NCI-H146 (cell line): ENCODE measurements at places on chromosomes 7 and 10.

DNA sequence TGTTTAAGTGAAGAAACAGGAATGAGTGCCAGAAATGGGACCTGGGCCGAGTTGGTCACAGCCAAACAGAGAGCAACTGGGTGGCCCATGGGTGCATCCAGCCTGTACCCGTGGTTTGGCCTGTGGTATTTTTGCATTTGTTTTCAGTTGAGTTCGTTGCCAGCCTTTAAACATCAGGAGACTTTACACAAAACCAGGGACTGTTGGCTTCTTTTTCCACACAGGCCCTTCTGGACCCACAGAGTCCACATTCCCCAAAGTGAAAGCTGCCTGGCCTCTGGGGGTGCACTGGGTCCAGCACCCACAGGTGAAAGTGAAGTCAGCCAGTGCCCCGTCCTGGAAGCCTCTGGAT, 54.1 kb upstream of the TNS3 start:
- no peak for DNase-seq

DNA sequence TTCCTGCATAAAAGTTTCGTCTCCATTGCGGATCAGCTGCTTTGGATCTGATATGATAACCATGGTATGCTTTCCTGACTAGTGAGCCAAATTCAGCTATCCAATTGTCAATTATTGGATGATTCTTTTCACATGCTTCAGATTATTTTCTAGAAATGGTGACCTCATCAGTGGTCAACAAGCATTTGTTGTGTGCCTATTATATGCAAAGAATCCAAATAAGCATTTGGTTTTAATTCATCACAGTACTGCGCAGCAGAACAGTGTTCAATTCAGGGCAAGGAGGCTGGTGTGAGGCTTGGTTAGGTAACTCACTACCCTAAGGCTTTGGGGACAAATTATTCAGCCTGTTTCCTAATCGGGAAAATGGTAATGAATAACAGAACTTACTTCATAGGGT, 200.5 kb downstream of the SKAP2 start:
- DNase-seq: no peak

DNA sequence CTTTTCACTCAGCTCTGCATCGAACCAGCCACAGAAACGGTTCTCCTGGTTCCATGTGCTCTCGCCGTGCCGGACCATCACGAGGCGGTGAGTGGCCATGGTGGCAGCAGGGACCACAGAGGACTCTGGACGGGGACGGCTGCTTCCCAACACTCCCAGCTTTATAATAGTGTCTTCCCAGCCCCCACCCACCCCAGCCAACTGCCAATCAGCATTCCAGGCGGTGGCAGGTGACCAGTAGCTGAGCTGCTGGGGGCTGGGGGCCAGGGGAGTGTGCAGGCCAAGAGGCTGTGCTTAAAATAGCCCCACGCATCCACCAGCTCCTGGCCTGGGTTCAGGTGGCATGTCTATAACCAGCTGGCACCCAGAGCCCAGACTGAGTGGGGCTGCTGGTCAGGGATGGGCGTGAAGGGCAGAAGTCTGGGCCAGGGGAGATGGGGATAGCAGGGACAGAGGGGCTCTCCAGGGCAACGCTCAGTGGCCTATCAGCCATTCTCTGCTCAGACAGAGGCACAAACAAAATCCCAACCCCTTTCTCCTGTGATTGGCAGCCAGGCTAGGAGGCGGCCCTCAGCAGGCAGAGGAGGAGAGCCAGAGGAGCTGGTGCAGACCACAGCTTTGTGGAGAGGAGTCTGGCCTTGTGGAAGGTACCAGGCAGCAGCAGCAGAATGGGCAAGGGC, at the start of gene PGAM2:
PGAM2 (minus strand) TSS at position 137 of the 680 bp plus-strand sequence; CDS start at position 99, 38 bp downstream.
- peak; percentile 87 for DNase-seq

DNA sequence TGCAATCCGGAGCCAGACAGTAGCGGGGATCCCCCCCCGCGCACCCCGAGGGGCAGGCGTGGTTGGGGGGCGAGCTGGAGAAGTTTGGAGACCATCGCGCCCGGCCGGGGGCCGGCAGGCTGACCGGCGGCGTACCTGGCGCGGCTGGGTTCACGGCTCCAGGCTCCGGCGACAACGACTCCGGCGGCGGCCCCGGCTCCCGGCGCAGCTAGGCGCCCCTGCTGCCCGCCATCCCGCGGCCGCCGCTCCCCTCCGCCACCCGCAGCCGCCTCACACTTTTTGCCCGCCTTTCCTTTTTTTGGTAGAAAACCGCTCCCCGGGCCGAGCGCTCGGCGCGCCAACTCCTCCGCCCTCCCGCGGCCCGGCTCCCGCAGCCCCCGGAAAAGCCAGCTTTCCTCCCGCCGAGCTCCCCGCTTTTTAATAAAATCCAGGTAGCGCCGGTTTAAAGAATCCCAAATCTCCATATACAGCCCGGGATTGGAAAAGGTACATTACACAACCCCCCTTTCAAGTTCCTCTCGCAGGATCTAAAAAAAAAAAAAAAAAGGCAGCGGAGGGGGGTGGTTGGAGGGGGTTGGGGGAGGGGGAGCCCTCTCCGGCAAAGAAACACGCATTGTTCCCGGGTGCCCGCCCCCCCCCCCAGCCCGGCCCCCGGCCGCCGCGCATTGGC, at the start of gene TNRC18:
TNRC18 (minus strand) TSS at position 529 of the 670 bp plus-strand sequence. CDS start 2,588 bp downstream, outside the sequence.
- DNase-seq: no peak

- no peak for DNase-seq
Observed at GRCh38 chr10:70557876-70558275, 44.7 kb downstream of the PRF1 start.

GRCh38 chr10:88190540-88191235, 327.3 kb downstream of the PTEN start:
- DNase-seq: no peak

GRCh38 chr7:66771795-66772194, 31.3 kb downstream of the RABGEF1 start:
- DNase-seq: no peak

DNA sequence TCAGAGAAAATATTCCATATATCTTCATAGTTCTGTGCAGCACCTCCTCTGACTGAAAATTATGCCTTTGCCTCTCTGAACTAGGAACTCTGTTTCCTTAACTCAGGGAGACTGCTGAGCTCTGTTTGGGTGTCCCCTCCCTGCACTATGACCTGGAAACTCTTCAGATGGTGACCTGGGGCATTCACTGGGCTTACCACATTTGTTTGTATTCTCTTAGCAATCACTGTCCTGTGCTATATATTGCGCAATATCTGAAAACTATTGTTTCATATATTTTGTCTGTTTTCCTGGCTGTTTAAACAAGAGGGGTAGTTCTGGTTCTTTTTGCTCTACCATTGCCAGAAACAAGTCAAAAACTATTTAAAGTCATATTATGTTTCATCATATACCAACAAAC, 181.8 kb upstream of the KIAA1217 start:
- no peak for DNase-seq

DNA sequence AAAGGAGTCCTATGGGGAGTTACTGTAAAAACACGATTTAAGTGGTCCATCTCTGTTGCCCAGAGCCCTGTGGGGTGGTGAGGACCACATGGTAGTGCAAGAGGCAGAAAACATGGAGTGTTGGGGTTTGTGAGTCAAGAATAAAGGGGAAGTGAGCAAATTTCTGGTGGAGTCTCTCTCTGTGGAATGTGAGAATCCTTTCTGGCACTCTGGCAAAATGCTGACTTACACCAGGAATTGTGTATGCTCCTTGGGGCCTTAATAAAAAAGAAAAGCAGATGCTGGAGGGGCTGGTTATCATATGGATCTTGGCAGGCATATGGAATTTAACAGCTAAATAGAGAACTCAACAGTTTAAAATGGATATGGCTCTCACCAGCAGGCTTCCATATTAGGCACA, 486.0 kb downstream of the TNS3 start:
- DNase-seq: no peak

DNA sequence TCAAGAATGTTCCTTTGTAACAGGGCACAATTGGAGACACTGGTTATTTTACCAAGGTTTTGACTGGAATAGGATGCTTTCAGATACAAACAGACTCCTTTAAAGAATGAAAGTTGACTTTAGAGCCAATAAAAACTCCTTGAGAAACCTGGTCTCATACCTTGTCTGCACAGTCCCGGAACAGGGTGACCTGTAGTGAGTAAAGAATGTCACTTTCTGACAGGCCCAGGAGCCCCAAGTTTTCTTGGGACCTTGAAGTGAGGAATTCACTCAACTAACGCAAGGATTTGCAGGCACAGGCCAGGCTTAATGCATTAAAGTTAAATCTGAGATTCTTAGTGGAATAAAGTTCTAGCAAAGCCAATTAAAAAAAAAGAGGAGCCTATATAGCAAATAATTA, 11.5 kb upstream of the GARS1 start:
- DNase-seq: no peak

- DNase-seq: no peak
Observed at GRCh38 chr7:100968031-100968430, 1.3 kb upstream of the MUC12 start.

GRCh38 chr10:83078160-83078559, 1061.1 kb upstream of the GHITM start:
- no peak for DNase-seq

GRCh38 chr7:100799037-100799896, 28.1 kb downstream of the EPHB4 start:
- peak; percentile 54 for DNase-seq

DNA sequence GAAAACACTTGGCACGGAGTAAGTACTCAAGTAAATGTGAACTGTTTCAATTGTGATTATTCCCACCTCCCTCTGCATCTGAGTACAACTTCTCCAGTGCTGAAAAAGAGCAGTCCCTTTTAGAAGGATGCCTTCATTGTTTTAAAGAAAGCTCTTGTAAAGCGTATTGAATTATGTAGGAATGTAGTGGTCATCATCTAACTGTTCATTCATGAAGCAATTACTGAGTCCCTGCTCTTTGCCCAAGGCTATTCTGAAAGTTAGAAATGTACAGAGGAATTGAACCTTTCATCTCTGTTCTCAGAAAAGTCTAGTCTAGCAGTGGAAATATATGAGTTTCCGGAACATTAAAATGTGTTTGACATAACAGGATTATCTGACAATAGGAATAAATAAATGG, 127.8 kb downstream of the CACNB2 start:
- DNase-seq: no peak
